Activated CD8-positive, alpha-beta T cell treated with anti-CD3 and anti-CD28 coated beads, Interleukin-2, amount 10 ng/mL, durations not matched to agents 7 days and 5 days (primary cell): ENCODE measurements at places on chromosomes 16 and 17. TPM values are rescaled to one million over a fixed set of nuclear protein-coding genes. Genes with fewer than 3 reads are reported as not detected.

DNA sequence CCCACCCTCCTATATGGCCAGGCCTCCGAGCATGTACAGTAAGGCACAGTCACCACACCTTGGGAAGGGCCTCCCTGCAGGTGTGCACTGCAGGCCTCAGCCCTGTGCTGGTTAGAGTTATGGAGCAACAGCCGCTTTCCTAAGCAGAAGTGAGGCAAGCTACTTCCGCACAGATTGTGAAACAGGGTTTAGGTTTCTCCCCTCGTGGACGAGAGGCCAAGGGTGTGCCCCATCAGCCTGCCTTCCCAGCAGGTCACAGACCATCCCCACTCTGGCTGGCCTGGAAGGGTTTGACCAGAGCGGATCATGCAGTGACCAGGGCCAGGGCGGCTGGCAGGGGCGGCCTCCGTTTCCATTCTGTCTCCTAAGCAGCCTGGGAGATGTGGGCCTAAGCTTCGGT is 4.7 kb downstream of the MSRB1 start:
- DNase-seq: no peak
- H3K27me3 ChIP-seq: no peaks in the 10 kb centered on the region
- no peak overlapping the region for H3K27ac ChIP-seq
- no peak overlapping the region for H3K4me3 ChIP-seq

MT1F gene
- total RNA-seq: 25.8 TPM

HS3ST3A1 gene
- not detected for total RNA-seq

AXIN2 gene
- 4.7 TPM for total RNA-seq

GRCh38 chr17:72097144-72097543 is 23.7 kb upstream of the SOX9 start:
- no peaks in the 10 kb centered on the region for H3K27me3 ChIP-seq
- DNase-seq: no peak
- no peak overlapping the region for H3K4me3 ChIP-seq
- no peaks in the 10 kb centered on the region for H3K36me3 ChIP-seq

- H3K27ac ChIP-seq: peak overlapping the region; percentile 97
- H3K4me3 ChIP-seq: peak overlapping the region; percentile 65
- peaks cover 46% of the 10 kb centered on the region for H3K4me1 ChIP-seq
- H3K27me3 ChIP-seq: no peaks in the 10 kb centered on the region
- H3K36me3 ChIP-seq: peaks cover 9% of the 10 kb centered on the region
- peak; percentile 75 for DNase-seq
Measured at GRCh38 chr17:14427900-14428647, 127.2 kb downstream of the HS3ST3B1 start.

DNAH2 gene
- total RNA-seq: not detected

DNA sequence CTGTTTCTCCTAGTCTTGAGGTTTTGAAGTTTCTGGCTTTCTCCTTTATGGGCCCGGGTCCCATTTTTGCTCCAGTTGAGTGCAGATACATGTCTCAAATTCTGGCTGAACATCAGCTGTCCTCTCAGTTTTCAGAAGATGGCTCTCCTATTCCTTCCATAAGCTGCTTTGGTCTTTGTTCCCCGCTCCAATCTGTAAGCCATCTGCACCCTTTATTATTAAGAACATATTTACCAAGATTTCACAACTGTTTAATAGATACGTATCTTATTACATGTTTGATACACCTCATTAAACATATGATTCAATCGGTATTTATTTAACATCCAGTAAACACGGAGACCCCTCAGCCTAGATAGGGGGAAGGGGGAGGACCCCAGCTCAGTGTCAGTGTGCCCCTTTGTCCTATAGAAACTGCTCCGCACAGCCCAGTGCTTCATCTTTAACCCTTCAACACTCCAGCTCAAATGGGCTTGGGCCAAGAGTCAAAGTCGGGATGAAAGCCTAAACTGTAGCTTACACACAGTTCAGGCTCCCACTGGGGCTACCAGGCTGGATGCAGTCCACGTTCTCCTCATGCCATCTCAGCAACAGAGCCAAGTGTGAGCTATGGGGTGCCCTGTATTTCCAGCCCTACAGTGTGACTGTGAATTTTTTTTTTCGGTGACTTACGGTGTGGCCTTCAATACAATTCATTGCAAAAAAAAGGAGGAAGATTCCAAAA is 166.0 kb upstream of the ZFHX3 start:
- H3K27ac ChIP-seq: no peak overlapping the region
- H3K27me3 ChIP-seq: no peaks in the 10 kb centered on the region
- H3K36me3 ChIP-seq: no peaks in the 10 kb centered on the region
- no peak overlapping the region for H3K4me3 ChIP-seq
- no peak for DNase-seq

DCTPP1 gene
- total RNA-seq: 87.3 TPM

CCDC137 gene
- total RNA-seq: 43.7 TPM

GRCh38 chr16:4200781-4201137 is 41.1 kb downstream of the SRL start:
- DNase-seq: no peak
- peak overlapping the region; percentile 34 for H3K27ac ChIP-seq
- H3K4me1 ChIP-seq: peaks cover 7% of the 10 kb centered on the region

- no peaks in the 10 kb centered on the region for H3K36me3 ChIP-seq
- DNase-seq: no peak
- H3K4me1 ChIP-seq: no peaks in the 10 kb centered on the region
- no peak overlapping the region for H3K27ac ChIP-seq
- no peak overlapping the region for H3K4me3 ChIP-seq
Measured at GRCh38 chr17:74249590-74250270, 24.3 kb upstream of the DNAI2 start.

ZNF19 gene
- 2.7 TPM for total RNA-seq

DNA sequence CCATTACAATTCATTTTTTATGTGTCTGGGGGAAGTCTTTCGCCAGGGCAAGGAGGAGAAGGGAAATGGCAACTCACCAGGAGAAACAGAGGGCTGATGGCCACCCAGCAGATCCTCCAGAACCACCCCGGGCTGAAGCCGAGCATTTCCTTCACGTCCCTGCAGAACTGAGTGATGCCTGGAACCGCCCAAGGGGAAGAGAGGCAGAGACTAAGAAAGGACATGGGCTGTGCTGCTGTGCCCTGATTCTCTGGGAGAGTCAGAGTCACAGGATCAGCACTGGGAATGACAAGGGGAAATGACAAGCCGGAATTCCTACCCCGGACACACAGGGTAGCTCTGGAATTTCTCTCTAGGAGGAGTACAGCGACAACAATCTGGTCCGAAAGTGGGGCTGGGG is 27.8 kb downstream of the SLC6A4 start:
- H3K4me3 ChIP-seq: no peak overlapping the region
- H3K36me3 ChIP-seq: no peaks in the 10 kb centered on the region
- H3K27me3 ChIP-seq: peaks cover 9% of the 10 kb centered on the region
- H3K27ac ChIP-seq: no peak overlapping the region

DNA sequence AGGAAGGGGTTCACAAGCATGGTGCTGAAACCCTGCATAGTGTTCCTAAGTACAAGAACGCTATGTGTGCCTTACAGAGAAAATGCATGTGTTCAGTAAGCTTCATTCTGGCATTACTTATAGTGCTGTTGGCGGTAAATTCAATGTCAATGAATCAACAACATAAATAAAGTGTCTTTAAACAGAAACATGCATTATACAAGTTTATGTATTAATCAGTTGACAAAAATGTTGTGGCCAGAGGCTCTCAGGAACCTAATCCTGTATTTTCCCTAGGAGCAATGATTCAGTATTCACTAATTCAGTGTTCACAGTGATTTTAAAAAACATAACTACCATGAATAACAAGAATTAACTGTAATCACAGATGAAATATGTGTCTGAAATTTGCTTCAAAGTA is 47.1 kb upstream of the MYOCD start:
- no peaks in the 10 kb centered on the region for H3K27me3 ChIP-seq
- no peaks in the 10 kb centered on the region for H3K4me1 ChIP-seq
- H3K4me3 ChIP-seq: no peak overlapping the region
- DNase-seq: no peak
- no peaks in the 10 kb centered on the region for H3K36me3 ChIP-seq

DNA sequence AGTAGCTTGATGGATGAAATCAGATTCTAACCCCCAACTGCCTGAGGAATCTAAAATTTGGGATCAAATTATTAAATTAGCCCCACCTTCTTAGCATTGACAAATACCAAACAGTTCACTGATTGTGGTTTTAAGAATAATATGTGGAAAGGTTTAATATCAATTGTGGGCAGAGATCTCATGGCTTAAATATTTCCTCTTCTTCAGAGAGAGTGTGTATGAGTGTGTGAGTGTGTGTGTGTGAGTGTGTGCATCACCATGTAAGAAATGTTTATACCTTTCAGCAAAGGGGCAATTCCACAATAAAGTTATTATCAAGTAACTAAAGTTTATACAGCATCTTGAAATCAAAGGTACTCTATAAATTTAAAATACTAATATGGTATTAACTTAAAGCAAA is 3.2 kb downstream of the SMURF2 start:
- H3K4me1 ChIP-seq: peaks cover 41% of the 10 kb centered on the region
- peaks cover 20% of the 10 kb centered on the region for H3K36me3 ChIP-seq
- no peak overlapping the region for H3K27ac ChIP-seq
- DNase-seq: no peak
- no peak overlapping the region for H3K4me3 ChIP-seq
- no peaks in the 10 kb centered on the region for H3K27me3 ChIP-seq

FAM20A gene
- total RNA-seq: not detected

TAC4 gene
- total RNA-seq: not detected

DNA sequence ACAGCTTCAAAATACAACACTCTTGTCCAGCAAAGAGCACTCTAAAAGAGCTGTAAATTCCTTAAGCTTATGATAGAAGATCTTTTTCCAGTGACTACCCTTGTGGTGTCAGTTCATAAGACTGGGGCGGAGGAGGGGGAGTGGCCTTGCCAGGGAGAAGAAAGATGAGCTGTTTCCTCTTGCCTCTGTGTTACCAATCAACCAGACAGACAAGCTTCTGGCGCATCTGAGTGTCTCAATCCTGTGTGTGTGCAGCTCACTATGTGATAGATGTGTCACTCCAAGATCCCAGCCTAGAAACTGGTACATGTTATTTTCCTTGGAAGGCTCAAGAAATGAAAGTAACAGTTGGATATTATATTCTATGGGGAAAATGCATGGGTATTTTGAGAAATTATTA is 167.4 kb upstream of the CACNG3 start:
- H3K4me1 ChIP-seq: peaks cover 16% of the 10 kb centered on the region
- no peak for DNase-seq
- peaks cover 56% of the 10 kb centered on the region for H3K36me3 ChIP-seq
- H3K4me3 ChIP-seq: no peak overlapping the region
- no peaks in the 10 kb centered on the region for H3K27me3 ChIP-seq

DNA sequence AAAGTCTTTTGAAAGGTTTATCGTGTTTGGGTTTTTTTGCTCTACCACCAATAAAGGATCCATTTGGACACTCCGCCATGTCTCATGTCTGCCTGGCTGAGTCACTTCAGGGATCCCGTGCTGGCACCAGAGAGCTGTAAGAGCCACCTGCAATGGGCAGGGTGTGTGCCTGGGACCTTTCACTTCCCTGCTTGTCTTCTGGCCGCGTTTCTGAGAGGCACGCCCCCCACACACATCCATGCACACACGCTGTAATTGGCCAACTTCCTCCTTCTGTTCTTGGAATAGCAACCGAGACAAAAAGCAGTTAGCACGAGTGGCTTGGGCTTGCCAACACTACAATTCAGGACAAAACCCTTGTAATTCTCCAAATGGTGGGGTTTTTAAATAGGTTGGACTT is 9.8 kb upstream of the SOST start:
- H3K4me3 ChIP-seq: no peak overlapping the region
- peaks cover 7% of the 10 kb centered on the region for H3K27me3 ChIP-seq
- DNase-seq: no peak
- no peak overlapping the region for H3K27ac ChIP-seq
- peaks cover 6% of the 10 kb centered on the region for H3K4me1 ChIP-seq

DNA sequence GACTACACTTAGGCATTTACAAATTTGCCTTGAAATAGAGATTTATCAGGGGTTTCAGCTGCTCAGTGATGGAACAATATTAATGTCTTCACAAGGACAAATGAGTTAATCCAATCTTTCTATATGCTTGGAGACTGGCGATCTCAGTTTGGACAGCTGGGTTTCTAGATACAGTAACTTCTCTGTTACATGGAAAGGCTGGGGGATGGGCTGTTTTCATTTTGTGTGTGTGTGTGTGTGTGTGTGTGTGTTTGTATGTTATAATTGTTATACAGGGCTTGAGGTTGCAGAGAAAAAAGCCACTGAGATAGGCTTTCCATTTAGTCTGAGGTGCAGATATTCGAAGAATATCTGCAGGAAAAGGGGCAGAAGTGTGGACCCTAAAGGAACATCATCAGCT is 359.3 kb upstream of the SALL1 start:
- no peaks in the 10 kb centered on the region for H3K27me3 ChIP-seq
- no peaks in the 10 kb centered on the region for H3K4me1 ChIP-seq
- no peak for DNase-seq
- no peak overlapping the region for H3K4me3 ChIP-seq
- no peak overlapping the region for H3K27ac ChIP-seq

ITGB3 gene
- total RNA-seq: 0.73 TPM

MT2A gene
- total RNA-seq: 210 TPM

SLC5A2 gene
- total RNA-seq: 0.13 TPM

DNA sequence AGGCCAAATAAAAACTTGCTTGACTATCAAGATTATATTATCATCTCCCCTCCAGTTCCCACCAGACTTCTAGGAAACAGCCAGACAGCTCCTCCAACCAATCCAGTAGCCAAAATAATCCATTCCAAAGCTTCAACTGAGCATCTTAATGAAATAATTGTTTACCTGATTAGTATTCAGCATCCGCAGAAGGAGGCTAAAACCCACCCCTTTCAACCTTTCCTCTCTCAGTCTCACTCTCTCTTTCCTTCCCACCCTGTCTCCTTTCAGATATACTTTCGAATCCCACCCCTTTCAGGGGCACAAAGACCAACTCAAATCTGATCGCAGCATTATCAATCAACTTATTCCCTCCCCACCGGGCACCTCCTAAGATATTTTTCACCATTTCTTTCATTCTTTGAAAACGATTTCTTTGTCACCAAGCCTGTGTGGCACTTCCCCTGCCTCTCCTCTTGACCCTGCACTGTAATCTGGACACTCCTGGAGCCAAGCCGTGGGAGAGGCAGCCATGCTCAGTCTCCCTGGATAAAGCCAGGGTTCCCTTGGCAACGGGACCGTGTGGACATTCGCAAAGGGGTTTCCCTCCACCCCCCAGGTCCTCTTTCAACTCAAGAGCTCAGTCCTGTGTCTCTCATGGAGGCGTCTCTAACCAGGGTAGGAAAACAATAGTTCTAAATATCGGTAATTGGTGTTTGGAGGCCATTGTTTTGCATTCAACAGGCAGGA is at the start of gene ANKFN1:
TSS of gene ANKFN1 (plus strand) at position 602 of the 729 bp plus-strand sequence. CDS start 59,193 bp downstream, outside the sequence.
- DNase-seq: no peak
- no peaks in the 10 kb centered on the region for H3K27me3 ChIP-seq
- no peak within 1 kb of the TSS for H3K27ac ChIP-seq
